ENCODE measurements at places on chromosomes 2 and 18.

- DNase-seq: no peak
Measured at GRCh38 chr18:58257461-58257860, 213.4 kb downstream of the NEDD4L start.

GRCh38 chr2:133940134-133940533, 313.7 kb upstream of the MGAT5 start:
- no peak for DNase-seq

- DNase-seq: no peak
Measured at GRCh38 chr2:12547566-12548170, 169.1 kb upstream of the TRIB2 start.

DNA sequence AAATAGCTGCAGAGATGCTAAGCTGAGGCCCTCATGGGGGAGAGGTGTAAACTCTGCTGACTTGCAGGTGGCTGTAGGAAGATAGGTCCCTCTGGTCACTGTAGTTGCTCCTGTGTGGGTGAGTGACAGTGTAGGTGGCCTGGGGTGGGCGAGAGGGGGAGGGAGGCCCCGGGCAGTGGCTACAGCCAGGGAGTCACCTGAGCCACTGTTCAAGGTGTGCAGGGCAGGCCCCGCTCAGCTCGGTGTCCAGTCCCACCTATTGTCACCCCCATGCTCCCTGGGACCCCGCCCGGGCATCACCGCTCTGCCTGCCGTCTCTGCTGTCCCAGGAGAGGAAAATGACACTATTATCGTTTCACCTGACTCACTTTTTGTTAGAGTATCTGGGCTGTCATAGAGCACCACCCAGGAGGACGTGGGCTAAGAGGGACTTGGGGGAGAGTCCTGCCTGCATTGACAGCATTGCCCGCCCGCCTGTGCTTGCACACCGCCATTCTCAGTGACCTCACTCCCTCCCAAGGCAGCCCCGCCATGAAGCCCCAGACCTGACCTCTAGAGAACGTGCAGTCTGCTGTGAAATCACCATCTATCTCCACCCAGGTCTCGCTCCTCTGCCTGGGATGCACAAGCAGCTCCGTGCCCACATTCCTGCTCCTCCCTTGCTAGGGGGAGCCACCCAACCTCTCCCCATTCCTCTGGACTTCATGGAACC, 29.2 kb downstream of the COPS9 start:
- no peak for DNase-seq

- DNase-seq: no peak
Measured at GRCh38 chr2:240926516-240927389, 20.6 kb downstream of the CROCC2 start.

DNA sequence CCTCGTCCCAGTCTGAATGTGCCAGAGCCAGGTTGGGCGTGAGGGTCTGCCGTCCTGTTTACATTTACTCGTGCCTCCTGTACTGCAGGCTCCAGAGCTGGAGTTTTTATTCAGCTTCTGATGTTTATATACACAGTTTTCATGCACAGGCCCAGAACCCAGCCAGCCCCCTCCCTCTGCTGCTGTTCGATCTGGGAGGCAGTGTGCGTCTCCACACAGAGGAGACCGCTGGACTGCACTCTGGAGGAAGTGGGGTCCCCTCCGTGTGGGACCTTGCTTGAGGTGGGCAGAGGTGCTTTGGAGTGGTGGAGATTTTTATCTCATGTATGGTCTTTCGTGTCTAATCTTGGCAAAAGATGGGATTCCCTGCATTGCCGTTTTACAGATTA, 90.6 kb downstream of the GLI2 start:
- no peak for DNase-seq

- no peak for DNase-seq
Measured at GRCh38 chr2:239167011-239167673, 233.7 kb downstream of the HDAC4 start.

- DNase-seq: no peak
Measured at GRCh38 chr18:75694292-75694691, 266.8 kb upstream of the SMIM21 start.

- DNase-seq: no peak
Measured at GRCh38 chr2:73896362-73897239, 3.8 kb downstream of the ACTG2 start.

DNA sequence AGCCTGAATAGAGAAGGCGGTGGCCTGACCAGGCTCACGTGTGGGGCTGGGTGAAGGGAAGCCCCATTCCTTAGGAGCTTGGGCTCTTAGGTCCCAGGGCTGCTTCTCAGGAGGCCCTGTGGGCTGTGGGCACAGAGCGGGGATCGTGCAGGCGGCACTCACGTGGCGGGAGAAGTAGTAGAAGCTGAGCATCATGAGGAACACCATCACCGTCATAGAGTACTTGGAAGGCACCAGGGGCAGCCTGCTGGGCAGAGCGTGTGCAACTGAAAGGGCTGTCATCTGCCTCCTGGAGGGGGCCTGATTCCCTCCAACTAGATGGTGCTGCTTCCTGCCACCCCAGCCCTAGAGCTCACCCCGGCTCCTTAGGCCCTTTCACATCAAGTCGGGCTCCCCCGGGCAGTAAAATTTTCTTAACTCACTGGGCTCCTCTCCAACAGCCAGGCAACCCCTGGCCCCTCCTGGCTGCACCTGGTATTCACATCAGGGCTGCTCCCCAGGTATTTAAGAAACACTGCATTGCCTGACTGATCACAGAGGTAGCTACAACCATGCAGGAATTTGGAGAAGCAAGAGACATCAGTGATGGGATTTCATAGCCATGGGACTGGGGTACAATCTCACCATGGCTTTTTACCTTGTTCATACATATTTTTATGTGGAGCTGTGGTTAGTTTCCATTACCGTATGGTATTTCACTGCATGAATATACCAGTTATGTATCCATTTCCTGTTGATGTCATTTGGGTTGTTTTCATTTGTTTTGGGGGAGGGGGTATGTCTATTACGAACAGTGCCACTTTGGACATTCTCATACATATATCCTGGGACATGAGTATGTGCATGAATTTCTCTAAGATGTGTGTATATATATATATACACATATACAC, 32.9 kb downstream of the CENPO start:
- DNase-seq: no peak

DNA sequence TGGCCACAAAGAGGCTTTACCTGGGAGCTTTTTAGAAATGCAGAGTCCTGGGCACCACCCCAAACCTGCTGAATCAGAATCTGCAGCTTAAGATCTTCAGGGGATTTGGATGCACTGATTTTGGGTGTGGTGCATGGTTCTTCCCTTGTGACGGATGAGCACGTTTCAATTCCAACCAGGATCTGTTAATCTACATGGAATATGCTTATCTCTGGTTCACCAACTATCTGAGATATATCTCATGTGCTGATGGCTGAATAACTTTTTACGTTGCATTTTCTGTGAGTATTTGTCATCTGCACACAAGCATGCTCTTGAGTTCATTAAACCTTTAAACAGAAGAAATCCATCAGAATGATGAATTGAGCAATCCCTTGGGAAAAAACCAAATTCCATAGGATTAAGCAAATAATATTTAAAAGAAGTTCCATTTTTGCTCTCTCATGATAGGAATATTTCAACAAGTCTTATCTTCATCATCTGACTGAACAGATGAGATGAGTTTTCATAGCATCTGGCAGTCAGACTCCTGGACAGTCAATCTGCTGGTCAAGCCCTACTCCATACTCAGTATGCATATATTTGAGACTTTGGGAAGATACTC, 120.6 kb downstream of the PLB1 start:
- no peak for DNase-seq

- DNase-seq: no peak
Measured at GRCh38 chr2:226118471-226119429, 680.9 kb downstream of the IRS1 start.

DNA sequence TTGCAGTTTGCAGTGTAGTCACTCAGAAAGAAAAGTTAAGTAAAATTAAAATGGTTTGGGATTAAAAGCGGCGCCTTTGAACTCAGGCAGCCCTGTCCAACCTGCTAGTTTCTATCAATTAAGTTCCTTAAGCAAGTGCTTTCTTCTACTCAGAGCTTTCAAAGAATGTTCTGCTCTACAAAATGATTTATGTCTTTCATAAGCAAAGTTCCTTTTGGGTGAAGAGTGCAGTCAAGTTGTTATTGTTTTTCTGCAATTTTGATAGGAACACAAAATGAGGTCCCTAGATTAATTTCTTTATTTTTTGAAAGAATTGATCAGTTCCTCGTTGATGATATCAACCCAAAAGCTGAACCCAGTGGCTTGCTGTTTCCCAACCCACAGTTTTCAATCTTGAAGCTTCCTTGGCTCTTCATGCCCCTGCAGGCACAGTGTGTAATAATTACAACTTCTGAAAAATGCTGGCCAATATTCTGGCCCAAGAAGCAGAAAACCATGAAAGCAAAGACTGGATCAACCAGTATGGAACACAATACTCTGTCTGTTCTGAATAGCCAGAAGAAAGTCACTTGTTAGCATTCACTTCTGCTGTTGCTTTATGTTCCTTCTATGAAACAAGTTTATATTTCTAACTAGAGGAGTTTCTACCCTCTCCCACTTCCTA, 89.1 kb downstream of the TGIF1 start:
- no peak for DNase-seq

DNA sequence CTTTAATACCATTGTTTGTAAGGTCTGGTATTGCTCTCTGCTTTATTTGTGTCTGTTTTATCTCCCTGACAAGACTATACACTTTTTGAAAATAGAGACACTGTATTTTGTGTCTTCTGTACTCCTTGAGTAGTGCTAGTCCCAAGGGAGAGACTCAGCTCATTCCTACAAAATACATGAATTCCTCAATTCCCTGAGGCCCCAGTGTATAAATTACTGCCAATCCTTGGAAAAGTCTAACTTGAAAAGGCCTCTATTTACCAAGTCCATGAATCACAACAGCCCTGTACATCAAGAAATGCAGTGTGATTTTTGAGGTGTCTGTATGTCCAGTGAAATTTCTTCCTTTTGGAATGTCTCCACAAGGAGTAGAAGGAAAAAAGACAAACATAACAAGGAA, 34.9 kb upstream of the NEDD4L start:
- DNase-seq: no peak

- no peak for DNase-seq
Measured at GRCh38 chr18:32242395-32242794, 52.6 kb downstream of the MEP1B start.

- DNase-seq: peak; percentile 33
Measured at GRCh38 chr2:152421521-152422370, 86.8 kb downstream of the FMNL2 start.

DNA sequence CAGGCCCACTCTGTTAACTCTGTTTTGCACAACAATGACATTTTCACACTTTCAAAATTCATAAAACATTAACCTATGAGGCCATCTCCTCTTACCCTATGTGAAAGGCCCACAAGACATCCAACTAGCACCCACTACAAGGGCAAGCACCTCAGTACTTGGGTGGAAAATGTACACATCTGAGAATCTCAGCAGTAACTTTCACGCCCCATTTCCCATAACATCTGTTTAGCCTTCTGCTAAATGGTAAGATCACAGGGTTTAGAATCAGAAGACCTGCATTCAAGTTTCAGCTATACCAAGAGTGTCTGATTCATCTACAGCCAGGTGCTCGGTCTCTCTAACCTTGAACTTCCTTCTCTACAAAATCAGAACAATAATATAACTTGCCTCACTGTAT, 89.2 kb downstream of the SP100 start:
- no peak for DNase-seq

DNA sequence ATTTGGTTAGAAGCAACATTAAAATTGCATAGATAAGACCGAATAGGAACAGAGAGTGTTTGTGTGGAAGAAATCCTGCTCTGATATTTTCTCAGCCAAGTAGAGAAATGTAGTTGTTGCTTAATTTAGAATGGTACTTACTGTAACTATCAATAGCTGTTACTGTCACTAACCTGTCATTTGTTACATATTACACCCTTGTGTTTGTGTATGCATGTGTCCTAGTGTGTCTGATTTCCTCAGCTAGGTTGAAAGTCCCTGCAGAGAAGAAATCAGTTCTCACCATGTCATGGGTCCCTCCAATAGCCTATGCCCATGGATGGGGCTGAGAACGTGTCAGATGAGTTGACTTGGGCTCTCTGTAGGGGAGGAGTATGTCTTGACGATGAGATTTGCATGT, 94.4 kb downstream of the SPTBN1 start:
- DNase-seq: no peak

GRCh38 chr2:217935901-217936684, 66.7 kb downstream of the TNS1 start:
- DNase-seq: no peak

DNA sequence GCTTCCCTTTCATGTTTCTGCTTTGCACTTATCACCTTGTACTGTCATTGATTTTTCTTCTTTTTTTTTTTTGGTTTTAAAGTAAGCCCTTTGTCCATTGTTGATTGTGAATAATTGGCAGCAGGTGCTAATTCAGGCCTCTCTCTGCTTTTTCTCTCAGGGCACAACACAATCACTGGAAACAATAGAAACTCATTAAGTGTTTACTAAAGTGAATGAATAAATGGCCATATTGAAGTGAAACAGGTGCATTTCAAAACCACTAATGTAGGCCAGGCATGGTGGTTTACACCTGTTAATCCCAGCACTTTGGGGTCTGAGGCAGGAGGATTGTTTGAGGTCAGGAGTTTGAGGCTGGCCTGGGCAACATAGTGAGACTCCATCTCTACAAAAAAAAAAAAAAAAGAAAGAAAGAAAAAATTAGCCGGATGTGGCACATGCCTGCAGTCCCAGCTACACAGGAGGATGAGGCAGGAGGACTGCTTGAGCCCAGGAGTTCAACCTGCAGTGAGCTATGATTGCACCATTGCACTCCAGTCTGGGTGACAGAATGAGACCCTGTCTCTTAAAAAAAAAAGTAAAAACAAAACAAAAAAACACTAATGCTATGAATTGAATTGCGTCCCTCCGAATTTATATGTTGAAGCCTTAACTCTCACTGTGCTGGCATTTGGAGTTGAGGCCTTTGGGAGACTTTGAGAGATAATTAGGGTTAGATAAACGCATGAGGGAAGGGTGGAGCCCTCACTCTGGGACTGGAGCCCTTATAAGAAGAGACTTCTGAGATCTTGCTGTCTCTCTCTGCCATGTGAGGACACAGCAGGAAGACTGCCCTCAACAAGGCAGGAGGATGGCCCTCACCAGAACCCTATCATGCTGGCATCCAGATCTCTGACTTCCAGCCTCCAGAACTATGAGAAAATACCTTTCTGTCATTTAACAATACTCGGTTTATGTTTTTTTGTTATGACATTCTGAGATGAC, 19.9 kb downstream of the SLC38A11 start:
- DNase-seq: no peak

All from HuH-7.5 (cell line).